ENCODE measurements at places on chromosomes 4 and X.

DNA sequence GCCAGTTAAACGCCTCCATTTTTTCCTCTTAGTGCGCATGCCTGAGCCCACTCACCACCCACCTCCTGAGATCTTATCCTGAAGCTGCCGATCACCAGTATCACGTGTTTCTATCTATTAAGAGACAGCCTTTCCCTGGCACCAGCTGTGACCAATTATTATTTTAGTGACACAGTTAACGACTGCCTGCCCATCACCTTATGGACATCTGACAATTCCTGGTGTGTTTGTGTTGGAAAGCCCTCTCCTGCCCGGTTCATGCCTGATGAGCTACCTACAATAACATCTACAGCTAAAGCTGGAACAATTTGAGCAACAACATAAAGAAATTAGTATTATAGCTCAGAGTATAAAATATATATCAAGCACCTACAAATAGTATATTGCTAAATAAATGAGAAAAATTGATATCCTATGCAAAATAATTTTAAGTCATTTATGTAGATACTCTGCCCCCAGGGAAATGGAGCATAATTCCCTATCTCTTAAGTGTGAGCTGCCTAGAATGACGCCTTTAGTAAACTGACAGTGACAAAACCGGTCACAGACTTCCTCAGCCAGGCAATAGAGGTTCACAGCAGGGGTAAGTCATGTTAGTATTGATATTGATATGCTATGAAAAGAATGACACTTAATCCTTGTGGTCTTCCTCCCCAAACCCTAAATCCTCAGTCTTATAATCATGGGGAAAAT is 862.2 kb downstream of the TRAM1L1 start:
- DNase-seq: no peak

GRCh38 chrX:118861338-118861737 is 37.7 kb downstream of the ZCCHC12 start:
- no peak for DNase-seq

GRCh38 chrX:41933546-41933945 is 10.2 kb upstream of the CASK start:
- DNase-seq: no peak

- DNase-seq: no peak
These were observed 13.6 kb upstream of the KIT start for GRCh38 chr4:54643958-54644751.

DNA sequence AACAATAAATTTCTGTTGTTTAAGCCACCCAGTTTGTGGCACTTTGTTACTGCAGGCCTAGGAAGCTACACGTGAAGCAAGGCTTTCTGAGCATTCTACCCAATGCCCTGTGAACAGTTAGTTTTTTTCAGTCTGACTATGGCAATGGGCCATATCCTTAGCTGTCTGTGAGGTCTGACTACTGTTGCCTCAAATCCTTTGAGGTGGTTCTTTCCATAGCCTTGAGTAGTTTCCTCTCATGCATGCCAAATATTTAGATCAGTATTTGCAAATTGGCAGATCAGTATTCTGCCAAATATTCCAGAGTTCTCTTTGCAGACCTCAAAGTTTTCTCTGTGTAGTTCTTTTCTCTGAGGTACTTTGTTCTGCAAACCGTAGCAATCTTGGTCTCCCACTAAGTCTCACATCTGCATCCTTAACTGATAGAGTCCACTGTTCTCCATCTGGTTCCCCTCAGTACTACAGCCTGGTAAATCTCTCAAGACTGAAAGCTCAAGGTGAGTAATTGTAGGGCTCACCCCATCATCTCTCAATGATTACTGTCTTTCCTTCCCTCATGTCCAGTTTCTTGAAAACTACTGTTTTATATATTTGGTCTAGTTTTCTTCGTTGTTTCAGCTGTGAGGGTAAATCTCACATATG is 984.9 kb upstream of the INTU start:
- DNase-seq: no peak

DNA sequence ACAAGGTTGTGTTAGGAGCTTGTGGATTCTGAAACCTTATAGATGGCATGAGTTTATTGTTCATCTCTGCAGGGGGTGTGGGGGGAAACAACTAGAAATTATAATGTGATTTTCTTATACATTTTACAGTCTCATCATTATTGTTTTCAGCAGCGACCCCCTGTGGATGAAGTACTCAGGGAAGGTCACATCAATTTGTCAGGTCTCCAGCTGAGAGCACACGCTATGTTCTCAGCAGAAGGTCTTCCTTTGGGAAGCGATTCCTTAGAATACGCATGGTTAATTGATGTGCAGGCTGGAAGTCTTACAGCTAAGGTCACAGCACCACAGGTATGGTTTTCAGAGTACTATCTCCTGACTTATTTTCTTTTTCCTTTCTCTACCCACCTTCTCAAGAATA is 72.2 kb downstream of the BLTP1 start:
- no peak for DNase-seq

- DNase-seq: no peak
These were observed 465 bp downstream of the BMPR1B start for GRCh38 chr4:94758141-94758699.

DNA sequence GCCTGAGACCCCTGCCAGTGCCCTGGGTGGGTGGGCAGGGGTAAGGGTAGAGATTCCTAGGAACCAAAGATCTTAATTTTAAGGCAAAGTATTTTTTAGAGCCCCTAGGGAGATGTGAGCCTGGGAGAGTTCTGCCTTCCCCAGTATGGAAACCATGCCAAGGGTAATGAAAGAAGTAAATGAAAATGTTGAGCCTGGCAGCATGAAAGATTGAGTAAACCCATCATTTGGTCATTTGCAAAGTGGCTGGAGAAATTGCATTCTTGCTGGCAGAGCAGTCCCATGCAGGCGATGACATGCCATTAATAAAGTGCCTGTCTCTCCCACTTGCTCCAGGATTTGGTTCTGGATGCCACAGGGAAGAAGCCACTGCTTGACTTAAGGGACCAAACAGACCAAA is 60.7 kb upstream of the GPC4 start:
- no peak for DNase-seq

DNA sequence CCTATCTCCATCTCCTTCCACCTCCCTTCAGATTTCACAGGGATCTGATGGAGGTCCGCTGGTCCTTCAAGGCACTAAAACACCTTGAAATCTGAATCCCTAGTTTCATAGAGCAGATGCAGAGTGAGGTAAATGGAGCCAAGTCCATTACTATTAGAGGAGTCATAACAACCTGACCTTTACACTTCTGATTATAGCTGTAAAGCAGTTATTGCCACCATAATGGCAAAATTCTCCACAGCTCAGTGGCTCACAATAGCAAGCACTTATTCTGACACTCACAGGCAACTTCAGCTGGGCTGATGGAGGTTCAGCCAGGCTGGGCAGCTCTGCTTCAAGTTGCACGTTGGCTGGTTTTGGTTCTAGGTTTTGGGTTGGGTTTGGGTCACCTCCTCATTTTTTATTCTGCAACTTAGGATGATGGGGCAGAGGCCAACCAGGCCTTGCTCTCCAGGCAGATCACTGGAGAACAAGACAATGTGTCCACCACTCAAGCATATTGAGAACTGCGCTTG is 51.4 kb upstream of the LRAT start:
- DNase-seq: no peak

GRCh38 chr4:170949084-170949483 is 859.3 kb upstream of the AADAT start:
- no peak for DNase-seq

- DNase-seq: no peak
These were observed 3.8 kb upstream of the FBXW7 start for GRCh38 chr4:152539556-152540292.

- DNase-seq: no peak
These were observed 579 bp downstream of the ABCD1 start for GRCh38 chrX:153725039-153725831.

GRCh38 chr4:80587871-80588385 is 252.4 kb downstream of the CFAP299 start:
- DNase-seq: no peak

GRCh38 chrX:133627673-133628072 is 212.4 kb upstream of the GPC4 start:
- DNase-seq: no peak

GRCh38 chr4:28004520-28004919 is 1143.9 kb downstream of the STIM2 start:
- no peak for DNase-seq

DNA sequence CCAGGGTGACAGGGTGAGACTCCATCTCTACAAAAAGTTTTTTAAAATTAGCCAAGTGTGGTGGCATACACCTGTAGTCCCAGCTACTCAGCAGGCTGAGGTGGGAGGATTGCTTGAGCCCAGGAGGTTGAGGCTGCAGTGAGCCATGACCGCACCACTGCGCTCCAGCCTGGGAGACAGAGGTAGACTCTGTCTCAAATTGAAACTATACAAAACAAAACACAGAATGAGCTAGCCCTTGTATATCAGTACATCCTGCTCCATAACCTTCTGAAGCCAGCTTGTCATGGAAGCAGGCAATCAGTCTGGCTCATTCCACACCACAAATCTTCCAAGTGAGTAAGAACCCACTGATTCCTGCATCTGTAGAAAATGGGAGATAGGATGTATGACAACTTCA is 49.0 kb downstream of the CD99L2 start:
- no peak for DNase-seq

All from activated B cell treated with CpG ODN at 0.5 μM for 24 hours (primary cell).